Esophagus mucosa (tissue), 1 donor: ENCODE measurements at places on chromosomes 7 and 10.
A peak's percentile ranks its signal among the peaks of the same experiment; 100 is the strongest.

DNA sequence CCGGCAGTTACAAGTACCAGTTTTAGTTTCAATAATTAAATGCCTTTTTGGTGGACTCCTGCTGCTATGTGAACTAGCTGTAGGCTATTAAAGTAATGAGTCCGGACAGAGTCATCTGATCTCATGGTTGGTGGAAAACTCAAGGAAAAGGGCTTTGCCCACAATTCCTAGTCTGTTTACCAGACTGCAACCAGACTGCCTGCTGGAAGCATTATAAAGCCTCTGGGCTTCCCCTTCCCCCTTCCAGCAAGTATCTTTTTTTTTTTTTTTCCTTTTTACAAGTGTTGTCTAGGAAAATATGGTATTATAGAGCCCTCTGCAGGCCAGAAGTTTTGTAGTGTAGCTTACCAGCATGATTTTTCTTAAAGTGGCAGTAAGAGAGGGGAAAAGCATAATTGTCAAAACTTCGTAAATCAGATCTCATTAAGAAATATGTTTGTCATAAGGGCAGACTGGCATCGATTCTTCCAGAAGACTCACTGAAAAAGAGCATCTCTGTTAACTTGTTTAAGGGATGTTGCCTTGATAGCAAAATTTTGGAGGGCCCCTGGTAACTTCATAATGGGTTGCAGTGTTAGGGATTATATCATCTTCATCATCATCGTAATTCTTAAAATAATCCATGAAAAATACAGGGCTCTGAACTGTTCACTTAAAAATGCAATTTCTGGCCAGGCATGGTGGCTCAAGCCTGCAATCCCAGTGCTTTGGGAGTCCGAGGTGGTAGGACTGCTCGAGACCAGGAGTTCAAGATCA, 181.3 kb downstream of the TAX1BP1 start:
- ATAC-seq = peak; percentile 39

DNA sequence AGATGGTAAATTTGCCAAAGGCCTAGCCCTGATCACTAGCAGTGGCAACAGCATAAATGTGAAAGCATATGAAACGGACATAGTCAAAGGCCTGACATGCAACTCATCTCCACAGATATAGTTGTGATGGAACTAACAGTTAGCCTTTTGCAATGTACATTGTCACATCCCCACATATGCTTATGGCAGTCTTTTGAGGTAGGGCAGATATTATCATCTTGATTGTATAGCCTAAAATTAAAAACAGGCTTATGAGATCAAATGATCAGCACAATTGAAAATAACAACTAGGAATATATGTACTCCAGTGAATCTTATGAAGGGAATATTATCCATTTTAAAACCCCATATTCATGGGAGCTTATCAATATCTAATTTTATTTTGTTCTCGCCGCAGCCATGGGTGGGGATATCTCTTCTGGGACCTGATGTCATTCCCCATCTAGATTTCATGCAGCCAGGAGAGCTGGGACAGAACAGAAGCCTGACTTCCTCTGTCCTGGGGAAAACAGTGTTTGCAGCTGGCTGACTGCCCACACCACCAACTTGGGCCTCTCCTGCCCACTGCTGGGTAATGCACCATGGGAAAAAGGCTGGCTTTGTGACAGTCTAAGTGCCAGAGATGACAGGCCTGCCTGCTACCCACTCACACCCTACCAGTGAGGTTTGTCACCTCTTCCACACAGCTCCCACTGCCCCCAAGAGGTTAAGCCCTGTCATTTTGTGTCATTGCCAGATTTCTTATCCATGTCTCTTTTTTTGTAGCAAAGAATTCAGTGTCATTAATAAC, 180.2 kb upstream of the FZD1 start:
- no peak for ATAC-seq

GRCh38 chr10:86178401-86179152, 188.0 kb downstream of the GRID1 start:
- ATAC-seq = no peak

- no peak for ATAC-seq
These were observed 129.6 kb upstream of the SEMA3D start for GRCh38 chr7:85316489-85316888.

DNA sequence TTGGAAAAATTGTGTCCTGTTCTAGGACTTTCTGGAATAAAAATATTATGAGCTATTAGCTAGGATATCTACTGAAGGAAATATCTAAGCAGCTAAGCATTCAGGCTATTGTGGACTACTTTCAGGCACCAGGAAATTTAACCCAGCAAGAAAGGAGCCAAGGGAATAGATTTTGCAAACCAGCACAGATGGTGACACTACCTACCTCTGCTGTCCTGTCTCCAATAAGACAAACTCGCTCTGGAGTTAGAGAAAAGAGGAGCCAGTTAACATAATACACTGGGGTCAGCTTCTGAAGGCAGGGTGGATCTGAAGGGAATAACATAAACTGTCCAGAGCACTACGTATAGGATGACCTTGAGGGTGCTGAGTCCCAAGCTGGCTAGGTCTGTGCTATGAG, 223.7 kb upstream of the PRSS58 start:
- ATAC-seq = no peak

GRCh38 chr7:104267701-104268368, 60.0 kb upstream of the ORC5 start:
- ATAC-seq = no peak

DNA sequence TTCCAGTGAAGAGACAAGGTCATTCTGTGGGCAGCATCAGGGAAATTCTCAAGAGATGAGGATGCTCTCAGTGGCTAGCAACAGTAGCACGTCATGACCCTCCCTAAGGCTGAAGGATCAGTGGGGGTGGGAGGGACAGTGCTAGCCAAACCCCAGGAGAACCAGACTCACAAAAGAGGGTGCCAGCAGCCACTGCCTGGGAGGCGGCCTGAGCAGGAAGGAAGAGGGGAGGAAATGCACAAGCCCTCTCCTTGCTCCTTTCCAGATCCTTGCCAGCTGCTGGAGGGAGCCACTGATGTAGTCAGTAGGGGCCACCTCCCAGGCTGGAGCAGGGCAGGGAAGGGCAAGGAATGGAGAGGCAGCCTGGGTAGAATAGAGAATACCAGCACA, 302.7 kb downstream of the RPS24 start:
- no peak for ATAC-seq

DNA sequence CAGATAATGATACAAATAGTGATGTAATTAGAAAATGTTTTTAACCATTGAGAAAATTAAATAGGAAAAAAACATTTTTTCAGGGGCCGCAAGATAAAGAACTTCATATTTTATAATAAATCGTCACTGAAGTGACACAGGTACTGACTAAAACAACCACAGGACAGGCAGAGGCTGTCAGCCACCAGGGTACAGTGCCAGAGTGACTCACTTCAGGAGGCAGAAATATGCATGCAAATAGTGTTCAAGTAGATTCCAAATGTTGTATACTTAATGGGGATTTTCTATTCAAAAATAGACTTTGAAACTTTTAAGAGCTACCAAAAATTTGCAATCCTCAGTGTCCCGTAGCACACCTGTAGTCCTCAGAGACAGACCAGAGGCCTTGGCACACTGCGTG, 68.6 kb downstream of the FRMPD2 start:
- ATAC-seq = no peak

DNA sequence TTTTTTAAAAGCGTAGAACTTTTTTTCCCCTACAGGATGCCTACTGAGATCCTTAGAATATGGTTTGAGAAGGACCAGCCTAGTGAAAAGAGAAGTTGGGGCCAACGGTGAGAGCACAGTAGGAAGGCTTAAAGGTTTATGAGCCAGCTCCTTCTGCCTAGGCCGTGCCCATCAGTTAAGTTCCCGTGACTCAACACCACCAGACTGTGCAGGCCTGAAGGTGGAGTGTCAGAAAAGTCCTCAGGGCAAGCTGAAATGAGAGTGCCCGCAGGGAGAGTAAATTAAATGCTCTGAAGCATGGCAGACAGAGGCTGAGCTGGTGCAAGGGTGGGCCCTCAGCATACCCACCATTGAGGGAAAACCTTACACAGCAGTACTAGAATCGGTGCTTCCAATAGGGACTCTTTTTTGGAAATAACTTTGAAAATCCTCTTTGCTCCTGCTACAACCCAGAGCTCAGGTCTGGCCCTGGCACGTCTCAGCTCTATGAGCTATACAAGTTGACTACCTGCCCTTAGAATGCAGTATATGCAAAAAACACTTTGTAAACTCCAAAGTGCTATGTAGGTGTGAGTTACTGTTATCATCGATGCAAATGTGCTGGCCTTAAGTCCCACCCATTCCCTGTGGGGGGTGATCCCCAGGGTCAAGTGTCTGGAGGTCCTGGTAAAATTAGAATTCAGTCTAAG, 15.2 kb upstream of the C10orf67 start:
- ATAC-seq = peak; percentile 89

- no peak for ATAC-seq
These were observed 81.0 kb downstream of the SORCS1 start for GRCh38 chr10:107083388-107084009.

- ATAC-seq = no peak
These were observed 10.7 kb downstream of the GRK5 start for GRCh38 chr10:119217991-119218490.

GRCh38 chr10:5840314-5841307, 27.4 kb upstream of the GDI2 start:
- ATAC-seq = peak; percentile 76

DNA sequence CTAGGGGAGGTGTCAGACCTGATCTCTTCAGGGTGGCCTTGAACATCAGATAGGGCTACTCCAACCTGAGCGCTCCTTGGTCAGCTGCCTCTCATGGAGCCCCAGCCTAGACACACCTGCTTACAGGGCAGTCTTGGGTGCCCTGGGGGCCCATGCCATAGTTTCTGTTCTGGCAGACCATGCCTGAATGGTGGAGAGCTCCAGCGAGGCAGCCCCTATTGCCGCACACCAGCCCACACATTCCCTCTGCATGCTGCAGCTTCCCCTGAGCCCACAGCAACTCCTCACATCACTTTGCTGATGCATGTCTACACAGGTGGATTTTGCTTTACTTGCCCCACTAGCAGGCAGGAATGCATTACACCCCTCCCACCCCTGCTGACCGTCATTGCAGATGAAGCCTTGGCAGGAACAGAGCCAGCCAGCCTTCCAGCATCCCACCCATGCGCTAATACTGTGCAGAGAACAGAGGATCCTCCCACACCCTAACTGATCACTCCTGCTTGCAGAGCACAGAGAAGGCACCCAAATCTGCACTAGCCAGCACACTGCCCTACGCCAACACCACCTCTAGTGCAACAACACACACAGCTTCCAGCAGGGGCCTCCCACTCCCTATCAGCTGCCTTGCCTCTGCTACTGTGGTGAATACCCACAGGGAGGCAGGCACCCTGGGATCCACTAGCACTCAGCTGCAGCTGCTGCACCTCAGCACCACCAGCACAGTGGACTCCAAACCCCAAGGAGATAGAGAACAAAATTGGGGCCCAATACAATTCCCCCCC, 43.0 kb upstream of the GRM3 start:
- ATAC-seq = no peak

DNA sequence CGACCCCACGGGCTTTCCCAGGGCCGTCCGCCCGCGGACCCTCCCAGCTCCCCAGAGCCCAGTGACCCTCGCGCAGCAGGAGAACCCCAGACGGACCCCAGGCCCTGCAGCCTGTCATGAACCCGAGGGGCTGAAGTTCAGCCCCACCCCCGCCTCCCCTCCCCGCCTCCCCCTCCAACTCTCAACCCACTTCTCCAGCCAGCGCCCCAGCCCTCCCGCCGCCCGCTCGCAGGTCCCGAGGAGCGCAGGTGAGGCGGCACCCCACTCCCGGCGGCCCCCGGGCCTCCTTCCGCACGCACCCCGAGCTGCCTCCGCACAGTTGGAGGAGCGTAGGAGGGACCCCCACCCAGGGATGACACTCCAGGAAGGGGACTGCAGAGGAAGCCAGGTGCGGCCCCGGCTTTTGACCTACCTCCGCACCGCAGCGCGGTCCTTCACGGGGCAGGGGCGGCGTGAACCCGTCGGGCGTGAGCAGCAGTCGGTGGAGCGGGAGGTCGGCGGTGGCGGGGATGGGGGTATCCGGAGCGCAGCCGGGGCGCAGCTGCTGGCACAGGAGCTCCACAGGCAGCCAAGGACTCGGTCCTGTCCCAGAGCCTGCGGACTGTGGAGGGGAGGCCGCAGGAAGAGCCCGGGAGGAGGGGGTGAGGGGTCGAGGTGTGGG, at the start of gene TMEM176A:
TSS of gene TMEM176A (plus strand) at position 189 of the 661 bp plus-strand sequence. CDS start 782 bp downstream, outside the sequence.
- ATAC-seq = peak; percentile 19

GRCh38 chr10:117007080-117007479, 2.1 kb upstream of the SHTN1 start:
- ATAC-seq = no peak

DNA sequence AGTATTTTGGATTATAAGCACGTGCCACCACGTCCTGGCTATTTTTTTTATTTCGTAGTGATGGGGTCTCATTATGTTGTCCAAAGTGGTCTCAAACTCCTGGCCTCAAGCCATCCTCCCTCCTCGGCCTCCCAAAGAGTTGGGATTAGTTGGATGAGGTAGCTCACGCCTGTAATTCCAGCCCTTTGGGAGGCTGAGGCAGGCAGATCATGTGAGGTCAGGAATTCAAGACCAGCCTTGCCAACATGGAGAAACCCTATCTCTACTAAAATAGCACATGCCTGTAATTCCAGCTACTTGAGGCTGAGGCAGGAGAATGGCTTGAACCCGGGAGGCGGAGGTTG, 21.8 kb upstream of the YWHAG start:
- no peak for ATAC-seq

DNA sequence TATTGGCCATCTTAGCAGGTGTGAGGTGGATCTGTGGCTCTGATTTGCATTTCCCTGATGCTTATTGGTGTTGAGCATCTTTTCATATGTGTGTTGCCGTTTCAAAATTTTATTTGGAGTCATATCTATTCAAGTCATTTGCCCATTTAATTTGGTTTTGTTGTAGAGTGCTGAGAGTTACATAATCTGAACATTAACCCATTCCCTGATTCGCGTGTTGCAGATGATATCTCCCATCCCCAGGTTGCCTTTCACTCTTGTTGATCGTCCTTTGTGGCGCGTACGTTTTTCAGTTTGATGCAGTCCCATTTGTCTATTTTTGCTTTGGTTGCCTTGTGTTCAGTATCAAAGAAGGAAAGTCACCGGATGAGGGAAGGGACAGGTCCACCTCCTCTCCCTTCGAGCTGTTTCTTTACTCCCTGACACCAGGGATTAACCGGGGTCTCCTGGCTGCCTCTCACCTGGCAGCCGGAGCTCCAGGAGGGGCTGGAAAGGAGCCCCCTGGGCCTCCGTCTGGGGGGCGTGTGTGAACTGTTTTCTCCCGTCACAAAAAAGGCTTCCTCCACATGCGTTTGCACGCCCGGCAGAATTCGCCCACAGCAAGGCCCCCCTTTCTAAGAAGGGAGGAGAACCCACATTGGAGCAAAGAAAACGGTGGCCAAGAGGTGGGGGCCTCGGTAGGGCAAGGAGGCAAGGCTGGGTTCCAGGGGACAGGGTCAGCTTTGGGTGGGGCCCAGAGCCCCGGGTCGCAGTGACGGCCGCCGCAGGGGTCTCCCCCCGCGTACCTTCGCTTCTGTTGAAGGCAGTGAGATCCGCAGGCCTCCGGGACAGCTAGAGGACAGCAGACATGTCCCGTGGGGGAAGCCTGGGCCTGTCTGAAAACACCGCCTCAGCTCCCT, 8.3 kb downstream of the MNX1 start:
- no peak for ATAC-seq

DNA sequence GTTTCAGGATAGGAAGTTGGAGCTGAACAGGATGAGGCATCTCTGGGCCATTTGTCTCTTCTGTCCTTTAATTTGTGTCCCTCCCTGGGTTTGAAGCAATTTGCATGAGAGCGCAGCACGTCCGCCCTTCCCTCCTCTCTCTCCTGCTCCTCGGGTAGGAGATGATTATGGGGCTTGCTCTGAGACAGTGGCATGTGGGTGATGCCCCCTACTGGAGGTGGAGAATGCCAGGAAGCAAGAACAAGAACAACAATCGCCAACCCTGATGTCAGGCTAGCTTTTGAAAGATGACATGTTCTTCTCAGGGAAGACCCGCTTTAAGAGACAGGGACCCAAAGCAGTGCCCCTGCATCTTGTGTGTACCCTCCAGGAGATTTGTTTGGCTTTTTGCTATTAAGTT, 63.9 kb upstream of the LOXL4 start:
- ATAC-seq = peak; percentile 44
